ENCODE measurements at places on chromosomes 5 and 9. TPM values are rescaled to one million over a fixed set of nuclear protein-coding genes. Genes with fewer than 3 reads are reported as not detected.

STPG3 gene
- 0.28 TPM for total RNA-seq

- no peak for DNase-seq
Measured at GRCh38 chr9:138069731-138070456, 192.3 kb downstream of the CACNA1B start.

- DNase-seq, result peak; percentile 78
Measured at GRCh38 chr5:1536322-1536845, 12.6 kb upstream of the LPCAT1 start.

RBM27 gene
- 30.8 TPM for total RNA-seq

DNA sequence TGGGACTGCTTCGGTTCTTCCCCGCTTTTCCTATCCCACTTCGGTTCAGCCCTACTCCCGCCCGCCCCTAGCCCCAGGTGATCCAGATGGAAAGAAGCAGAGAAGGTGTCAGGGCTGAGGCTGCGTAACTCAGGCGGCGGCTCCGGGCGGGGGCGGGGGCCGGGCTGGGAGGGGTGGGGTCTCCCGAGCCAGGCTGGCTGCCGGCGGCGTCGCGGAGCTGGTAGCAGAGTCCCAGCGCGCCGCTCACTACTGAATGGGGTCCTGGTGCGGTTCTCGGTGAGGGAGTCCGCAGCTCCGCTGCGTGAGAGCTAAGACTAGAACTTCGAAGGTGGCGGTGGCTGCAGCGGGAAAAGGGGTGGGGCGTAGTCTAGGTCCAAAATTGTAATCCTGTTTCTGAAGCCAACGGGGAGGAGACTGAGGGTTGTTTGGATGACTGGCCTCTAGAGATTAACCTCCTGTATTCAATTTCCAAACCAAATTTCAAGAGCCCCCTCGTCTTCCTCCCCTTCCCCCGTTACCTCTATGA, 1.4 kb downstream of the PRR16 start:
- DNase-seq, result no peak

PDCD1LG2 gene
- 0.33 TPM for total RNA-seq

- no peak for DNase-seq
Measured at GRCh38 chr5:109652096-109652495, 37.6 kb upstream of the MAN2A1 start.

PRLR gene
- total RNA-seq, result not detected

- no peak for DNase-seq
Measured at GRCh38 chr9:131875828-131876485, 136.1 kb upstream of the RAPGEF1 start.

All from CD8-positive, alpha-beta memory T cell (primary cell).